ENCODE measurements at places on chromosomes 16 and 17.

DNA sequence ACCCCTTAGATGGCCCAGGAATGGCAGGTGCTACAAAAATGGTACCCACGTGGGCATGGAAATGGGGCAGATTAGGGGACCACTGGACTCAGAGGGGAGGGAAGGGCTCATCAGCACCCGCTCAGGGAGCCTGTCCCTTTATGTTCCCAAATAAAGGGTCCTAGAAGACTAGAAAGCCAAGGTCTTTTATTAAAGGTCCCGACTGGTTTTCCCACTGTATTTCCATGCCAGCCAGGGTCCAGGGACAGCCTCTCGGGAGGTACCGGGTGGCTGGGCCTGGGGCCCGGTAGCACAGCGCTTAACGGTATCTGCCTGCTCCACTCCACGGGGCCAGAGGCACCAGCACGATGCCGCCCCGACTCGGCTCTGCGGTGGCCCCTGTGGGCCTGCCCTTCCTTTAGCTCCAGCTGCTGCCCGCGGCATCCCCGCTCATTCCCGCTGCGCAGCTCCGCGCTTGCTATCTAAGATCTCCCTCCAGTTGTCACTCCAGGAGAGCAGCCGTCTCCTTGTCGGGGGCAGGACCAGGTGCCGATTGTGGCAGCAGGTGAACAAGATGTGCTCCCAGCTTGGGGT lies 1.4 kb downstream of the NT5C start:
- no peak for DNase-seq

- no peak for DNase-seq
Measured at GRCh38 chr17:82021107-82021899, 1.4 kb downstream of the CENPX start.

DNA sequence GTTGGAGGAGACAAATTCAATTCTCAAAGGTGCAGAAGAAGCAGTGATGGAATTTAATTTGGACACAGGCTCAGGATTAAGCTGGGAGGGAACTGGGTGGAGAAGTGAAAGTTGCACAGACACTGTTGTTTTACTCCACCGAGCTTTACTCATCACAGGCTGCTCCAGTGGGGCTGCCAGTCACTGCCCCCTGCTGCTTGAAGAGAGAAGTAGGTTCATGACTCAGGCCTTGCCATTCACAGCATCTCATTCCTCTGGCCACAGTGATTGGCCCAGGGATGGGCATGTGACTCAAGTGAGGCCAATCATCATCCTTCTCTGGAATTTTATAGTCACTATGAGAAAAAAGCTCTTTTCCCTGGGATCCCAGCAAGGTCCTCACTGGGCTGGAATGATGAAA lies 11.8 kb downstream of the GNAO1 start:
- DNase-seq, result no peak

GRCh38 chr17:56936697-56937322 lies 23.0 kb upstream of the TRIM25 start:
- no peak for DNase-seq

- DNase-seq, result no peak
Measured at GRCh38 chr17:41403404-41404023, 6.1 kb upstream of the KRT31 start.

- no peak for DNase-seq
Measured at GRCh38 chr17:72602517-72603419, 481.9 kb downstream of the SOX9 start.

- no peak for DNase-seq
Measured at GRCh38 chr17:77736199-77736585, 222.3 kb upstream of the TNRC6C start.

GRCh38 chr17:37429453-37429852 lies 22.8 kb downstream of the TADA2A start:
- DNase-seq, result no peak

DNA sequence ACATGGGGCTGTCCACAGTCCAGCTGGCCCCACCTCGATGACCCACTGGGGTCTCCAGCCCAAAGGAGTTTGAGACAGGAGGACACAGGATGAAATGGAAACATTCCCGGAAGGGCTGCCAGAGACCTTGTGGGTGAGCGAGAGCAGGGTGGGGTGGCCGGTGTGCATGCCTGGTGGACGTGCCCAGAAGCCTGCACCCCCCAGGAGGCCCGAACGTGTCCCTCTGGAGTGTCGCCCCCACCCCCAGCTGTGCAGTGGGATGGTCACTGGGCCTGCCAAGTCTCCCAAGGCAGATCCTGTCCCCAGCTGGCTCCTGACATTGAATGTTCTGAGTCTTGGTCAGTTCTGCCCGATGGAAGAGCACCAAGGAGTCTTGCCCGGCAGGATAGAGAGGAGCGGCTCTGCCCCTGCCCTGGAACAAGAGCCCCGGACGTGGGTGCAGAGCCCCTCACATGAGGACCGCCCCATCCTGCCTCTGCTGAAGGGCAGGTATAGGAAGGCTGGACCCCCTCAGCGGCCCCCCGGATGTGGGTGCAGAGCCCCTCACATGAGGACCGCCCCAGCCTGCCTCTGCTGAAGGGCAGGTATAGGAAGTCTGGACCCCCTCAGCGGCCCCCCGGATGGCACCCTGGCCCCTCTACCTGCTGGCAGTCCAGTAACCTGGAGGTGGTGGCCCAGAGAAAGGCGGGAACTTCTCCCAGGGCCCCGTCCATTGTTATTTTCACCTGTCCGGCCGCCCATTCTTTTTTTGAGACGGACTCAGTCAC lies 3.1 kb upstream of the CAPN15 start:
- no peak for DNase-seq

DNA sequence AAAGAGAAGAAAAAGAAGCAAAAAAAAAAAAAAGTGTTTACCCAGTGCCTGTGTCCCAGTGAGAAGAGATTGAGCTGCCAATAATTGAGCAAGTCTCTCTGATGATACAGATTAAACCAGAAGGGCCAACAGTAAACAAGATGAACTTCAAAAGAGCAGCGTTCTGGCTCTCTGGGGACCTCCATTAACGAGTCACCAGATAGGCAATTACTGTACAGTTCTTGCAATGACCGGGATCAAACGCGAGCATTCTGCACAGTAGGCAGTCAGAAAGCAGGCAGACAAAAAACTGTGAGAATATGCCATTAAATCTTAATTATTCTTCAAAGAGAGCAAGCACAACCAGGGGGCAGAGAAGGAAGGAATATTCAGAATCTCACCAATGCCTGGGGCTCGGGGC lies 626.1 kb downstream of the TMEM114 start:
- no peak for DNase-seq
